ENCODE measurements at places on chromosomes 4 and X.

GRCh38 chr4:85952972-85953650, 406.7 kb downstream of the MAPK10 start:
- no peak for DNase-seq

DNA sequence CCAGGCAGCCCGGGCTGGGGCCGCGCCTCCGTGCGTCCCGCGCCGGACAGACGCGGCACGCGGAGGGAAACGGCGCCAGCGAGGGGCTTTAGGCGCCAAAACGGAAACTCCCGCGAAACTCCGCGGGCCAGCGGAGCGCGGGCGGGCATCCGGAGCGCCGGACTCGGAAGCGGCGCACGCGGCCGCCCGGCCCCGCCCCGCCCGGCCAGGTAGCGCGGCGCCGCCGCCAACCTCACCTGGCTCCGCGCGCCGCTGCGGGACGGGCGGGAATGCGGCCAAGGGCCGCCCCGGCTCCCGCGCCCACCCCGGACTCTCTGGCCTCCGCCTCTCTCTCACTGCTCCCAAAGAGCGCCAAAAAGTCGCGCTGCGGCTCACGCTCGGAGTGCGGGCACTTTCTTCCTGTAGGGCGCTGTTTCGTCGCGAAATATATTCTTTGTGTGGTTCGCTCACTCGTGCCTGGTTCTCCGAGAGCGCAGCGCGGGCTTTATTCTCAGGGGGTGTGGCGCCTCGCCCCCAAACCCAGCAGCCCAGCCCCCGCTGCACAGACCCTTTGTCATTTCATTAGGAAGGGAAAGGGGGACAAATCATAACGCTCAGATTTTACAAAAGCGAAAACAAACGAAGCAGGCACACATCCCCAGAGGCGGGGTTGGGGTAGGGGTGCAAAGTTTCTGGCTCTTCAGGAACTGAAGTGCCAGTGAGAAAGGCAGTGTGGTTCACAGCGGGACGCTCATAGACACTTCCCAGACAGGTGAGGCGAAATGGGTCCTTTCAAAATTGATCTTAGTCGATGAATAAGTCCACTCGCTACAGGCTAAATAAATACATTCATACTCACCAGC, 961 bp upstream of the MBNL3 start:
- peak; percentile 70 for DNase-seq

- DNase-seq, result no peak
These were observed 43.5 kb downstream of the CLCN3 start for GRCh38 chr4:169663831-169664230.

DNA sequence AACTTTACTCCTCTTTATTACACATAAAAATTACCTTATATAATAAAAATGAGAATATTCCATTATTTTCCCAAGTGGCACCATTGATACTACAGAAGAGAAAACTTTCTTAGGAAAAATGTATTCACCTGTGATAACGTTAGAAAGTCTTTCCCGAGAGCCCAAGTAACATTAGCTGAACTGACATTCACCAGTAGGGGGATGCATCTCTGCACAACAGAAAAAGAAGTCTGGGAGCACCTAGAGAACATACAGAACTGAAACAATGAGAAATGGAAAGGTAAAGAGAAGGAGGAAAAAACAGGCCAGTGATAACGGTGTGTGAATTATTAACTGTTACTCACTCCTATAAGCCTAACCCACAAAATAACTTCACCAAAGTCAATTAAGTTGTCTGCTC, 423.3 kb downstream of the CENPC start:
- DNase-seq, result peak; percentile 11

DNA sequence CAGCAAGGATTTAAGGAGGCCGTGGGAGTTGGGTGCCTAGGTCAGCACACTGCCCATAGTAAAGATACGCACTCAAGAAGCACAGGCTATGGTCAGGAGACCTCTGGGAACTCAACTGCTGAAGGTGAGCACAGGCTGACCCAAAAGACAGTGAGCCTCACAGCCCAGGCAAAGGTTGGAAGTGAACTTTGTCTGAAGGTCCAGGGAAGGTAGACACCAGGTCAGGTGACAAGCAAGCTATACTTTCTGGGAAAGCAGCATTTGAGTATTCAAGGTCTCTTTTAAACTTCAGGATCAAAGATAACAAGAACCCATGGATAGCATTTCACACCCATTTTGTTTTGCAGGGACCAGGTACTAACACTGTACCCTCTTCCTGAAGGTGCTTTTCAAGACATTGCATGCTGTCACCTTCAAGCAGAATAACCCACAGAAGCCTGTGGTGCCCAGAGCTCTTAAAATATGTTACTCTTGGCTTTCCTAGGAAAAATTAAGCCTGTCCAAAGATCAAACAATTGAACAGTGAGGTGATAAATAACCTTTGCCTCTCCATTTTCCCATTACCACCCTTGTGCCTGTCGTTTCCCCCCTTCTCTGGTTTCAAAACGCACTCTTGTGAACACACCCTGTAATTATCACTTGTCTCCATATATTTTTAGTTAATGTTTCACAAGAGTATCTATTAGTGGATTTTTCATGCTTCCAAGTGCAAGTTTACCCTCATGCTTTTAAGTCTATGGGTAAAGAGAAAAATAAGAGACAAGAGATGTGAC, 3.4 kb upstream of the S100G start:
- DNase-seq, result no peak

- no peak for DNase-seq
These were observed 92.1 kb downstream of the SLC9A7 start for GRCh38 chrX:46666831-46667230.

DNA sequence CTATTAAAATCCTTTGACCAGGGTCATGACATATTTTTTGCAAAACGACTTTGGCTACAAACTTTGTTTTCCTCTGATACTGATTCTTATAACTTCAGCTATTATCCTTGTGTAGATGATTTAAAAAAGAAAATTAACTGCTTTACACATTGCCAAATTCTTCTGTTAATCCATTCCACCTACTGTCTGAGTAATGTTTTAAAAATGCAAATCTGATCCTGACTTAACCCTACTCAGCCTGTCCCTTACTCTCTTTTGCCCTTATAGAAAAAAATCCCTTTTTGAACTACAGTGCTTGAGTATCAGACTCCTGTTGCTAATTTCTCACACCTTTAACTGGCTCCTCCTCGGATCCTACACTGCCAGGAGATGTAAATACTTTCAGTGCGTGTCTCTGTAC, 723.1 kb downstream of the ADGRL3 start:
- no peak for DNase-seq

DNA sequence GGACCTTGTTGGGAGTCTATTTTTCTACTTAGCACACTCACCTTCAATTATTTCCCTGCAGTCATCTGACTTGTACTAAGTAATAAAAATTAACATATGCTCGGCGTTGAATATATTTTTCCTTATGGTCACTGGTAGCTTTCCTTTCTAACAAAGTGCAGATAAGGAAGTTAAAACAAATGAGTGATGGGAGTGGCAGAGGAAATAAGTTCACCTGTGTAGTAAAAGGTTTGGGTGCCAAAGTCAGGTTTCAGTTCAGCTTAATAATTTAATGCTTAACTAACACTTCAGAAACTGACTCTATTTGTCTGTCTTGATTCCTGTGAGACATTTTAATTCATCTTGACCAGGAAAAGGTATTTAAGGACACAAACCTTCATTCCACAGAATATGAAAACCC, 184.4 kb downstream of the PCDH7 start:
- no peak for DNase-seq

GRCh38 chrX:34487364-34487763, 169.7 kb downstream of the TMEM47 start:
- DNase-seq, result no peak

DNA sequence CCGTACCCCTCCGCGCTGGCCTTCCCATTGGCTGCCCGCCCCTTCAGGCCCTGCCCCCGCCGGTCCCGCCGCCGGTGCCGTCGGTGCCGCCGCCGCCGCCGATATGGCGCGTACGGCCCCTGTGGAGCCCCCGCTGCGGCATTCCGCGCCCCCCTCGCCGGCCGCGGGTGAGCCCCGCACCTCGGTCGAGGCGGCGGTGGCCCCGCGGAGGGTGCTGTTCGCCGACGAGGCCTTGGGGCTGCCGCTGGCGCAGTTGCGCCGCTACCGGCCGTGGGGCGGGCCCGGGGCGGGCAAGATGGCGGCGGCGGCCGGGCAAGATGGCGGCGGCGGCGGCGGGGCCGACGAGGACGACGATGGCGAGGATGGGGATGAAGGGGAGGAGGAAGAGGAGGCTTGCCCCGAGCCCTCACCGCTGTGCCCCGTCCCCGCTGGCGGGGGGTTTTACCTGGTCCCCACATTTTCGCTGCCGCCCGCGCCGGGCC, at the start of gene PPP1R3F:
Gene PPP1R3F (plus strand): TSS at position 27 of the 482 bp plus-strand sequence. CDS start 77 bp downstream, at position 104.
- DNase-seq, result no peak

- no peak for DNase-seq
These were observed 1587.9 kb upstream of the ADGRL3 start for GRCh38 chr4:59612235-59612634.

DNA sequence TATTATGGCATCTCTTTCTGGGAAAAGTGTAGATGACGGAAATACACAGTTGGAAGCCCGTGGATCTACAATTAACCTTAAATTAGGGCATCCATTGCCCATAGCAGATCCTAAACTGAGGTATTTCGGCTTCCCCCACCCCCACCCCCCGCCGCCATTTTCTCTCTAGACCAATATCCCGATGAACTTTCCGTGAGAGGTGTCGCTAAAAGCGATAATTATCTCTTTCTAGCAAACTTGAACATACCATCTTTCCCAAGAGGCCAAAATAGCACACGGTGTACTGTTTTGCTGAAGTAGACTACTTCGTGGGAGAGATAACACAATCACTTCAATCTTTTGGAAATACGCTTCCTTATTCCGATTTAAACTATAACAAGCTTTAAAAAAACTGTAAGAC, 554 bp downstream of the KLHL15 start:
- peak; percentile 40 for DNase-seq

DNA sequence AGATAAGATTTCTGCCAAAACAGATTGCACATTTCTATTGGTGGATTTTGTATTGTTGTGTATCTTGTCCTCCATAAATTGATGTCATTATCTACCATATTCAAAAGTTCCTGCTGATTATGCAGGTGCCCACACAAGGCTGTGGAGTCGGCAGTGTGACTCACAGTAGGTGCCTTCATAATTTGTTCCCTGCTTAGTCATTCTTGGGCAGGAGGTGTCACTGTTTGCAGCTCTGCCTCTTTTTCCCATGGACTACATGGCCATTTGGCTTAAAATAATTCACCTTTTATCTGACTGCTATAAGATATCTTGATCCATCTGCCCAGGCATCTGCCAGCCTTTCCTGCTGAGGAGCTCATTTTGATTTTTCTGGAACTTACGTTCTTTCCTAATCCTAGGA, 33.6 kb upstream of the ENPEP start:
- DNase-seq, result no peak

DNA sequence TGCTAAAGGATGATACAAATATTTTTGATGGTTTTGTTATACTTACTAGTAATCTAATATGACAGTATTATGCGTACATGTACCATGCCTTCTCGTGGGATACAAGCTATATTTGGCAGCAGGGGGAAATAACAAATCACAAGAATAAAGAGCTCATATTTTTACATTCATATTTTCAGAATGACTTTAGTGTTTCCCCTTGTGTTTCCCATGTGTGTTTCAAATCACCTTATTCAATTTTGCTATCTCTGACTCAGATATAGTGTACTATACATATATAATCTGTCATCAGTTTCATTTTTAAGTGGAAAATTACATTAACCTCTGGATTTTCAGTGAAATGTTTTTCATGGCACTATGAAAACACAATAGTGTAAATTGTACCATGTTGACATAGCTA, 146.8 kb downstream of the RPA4 start:
- no peak for DNase-seq

DNA sequence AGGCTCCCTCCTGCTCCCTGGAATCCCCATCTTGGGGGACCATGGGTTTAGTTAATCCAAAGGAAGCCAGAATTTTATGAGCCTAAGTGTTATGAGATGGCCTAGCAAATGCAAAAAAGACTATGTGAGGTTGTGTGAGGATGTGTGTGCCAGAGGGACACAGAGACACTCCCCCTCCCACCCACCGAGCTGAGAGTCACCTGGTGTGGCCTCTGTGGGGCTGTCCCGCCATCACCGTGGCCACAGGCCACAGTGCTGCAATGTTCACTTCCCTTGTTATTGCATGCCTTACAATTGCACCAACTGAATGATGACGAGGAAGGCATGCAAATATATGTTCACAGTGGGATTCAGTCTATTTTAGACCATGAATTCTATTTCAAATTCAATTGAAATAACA, 601 bp upstream of the FGFBP2 start:
- no peak for DNase-seq

DNA sequence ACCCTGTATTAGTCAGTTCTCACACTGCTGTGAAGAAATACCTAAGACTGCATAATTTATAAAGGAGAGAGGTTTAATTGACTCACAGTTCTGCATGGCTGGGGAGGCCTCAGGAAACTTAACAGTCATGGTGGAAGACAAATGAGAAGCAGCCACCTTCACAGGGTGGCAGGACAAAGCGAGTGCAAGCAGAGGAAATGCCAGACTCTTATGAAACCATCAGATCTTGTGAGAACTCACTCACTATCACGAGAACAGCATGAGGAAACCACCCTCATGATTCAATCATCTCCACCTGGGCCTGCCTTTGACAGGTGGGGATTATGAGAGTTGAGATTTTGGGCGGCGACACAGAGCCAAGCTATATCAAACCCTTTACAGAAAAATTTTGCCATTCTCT, 722.4 kb downstream of the RAB28 start:
- no peak for DNase-seq

GRCh38 chrX:21438792-21439191, 64.6 kb downstream of the CNKSR2 start:
- no peak for DNase-seq

- DNase-seq, result peak; percentile 19
These were observed 3.8 kb downstream of the G6PD start for GRCh38 chrX:154542723-154543424.

GRCh38 chrX:70324326-70324725, 34.4 kb downstream of the KIF4A start:
- DNase-seq, result no peak

DNA sequence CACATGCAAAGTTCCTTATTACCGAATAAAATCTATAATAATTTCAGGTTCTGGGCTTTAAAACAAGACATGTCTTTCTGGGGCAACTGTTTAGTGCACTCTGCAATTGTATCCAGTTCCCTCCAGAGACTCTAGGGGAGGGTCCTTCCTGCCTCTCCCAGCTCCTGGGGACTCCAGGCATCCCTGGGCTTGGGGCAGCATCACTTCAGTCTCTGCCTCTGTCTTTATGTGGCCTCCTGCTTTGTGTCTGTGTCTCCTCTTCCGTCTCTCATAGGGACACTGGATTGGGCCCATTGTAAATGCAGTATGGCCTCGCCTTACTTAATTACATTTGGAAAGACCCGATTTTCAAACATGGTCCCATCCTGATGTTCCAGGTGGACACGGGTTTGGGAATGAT, 10.9 kb upstream of the ASMTL start:
- DNase-seq, result no peak

- no peak for DNase-seq
These were observed 9.6 kb upstream of the NDUFC1 start for GRCh38 chr4:139311909-139312308.

GRCh38 chr4:77308843-77309242, 151.8 kb downstream of the CCNG2 start:
- peak; percentile 29 for DNase-seq

GRCh38 chr4:121411151-121411744, 30.4 kb upstream of the QRFPR start:
- no peak for DNase-seq

- no peak for DNase-seq
These were observed 73.3 kb downstream of the LIMCH1 start for GRCh38 chr4:41611124-41611838.

- DNase-seq, result no peak
These were observed 11.1 kb downstream of the ACOT9 start for GRCh38 chrX:23731951-23732350.

- DNase-seq, result no peak
These were observed 60.9 kb upstream of the TXK start for GRCh38 chr4:48194971-48195370.

Measured in cardiac muscle cell (in vitro differentiated cells and primary cell).